ENCODE measurements at places on chromosomes 3 and 15.

DNA sequence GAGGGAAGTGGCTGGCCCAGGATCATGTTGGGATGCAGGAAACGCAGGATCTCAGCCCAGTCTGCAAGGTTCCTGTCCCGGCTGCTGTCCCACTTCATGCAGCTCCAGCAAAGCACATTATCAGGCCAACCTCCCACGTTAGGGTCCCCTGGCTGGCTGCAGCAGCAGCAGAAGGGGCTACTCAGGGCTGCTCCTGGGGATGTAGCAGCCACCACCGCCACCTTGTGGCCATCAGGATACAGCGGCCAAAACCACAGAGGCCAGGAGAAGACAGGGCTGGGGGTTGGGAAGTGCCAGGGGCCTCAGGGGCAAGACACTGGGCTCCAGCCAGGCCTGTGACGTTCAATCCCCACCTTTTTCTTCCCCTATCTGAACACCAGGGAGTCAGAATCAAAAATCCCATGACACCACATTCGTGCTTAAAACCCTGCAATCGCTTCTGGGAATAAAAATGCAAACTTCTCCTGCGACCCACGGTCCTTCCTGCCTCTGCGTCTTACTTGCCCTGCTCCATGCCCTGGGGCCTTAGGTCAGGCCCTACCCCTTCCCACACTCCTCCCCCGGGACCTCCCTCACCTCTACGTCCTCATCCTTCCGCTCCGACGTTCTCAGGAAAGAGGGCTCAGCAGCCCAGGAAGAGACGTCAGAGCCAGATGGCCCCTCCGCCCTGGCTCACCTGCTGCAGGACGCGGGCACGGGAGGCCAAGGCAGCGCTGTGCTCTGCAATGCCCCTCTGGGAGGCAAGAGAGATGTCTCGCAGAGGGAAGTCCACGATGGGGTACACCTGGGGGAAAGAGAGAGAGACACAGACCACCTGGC lies 21.5 kb downstream of the SSUH2 start:
- DNase-seq: peak; percentile 86

DNA sequence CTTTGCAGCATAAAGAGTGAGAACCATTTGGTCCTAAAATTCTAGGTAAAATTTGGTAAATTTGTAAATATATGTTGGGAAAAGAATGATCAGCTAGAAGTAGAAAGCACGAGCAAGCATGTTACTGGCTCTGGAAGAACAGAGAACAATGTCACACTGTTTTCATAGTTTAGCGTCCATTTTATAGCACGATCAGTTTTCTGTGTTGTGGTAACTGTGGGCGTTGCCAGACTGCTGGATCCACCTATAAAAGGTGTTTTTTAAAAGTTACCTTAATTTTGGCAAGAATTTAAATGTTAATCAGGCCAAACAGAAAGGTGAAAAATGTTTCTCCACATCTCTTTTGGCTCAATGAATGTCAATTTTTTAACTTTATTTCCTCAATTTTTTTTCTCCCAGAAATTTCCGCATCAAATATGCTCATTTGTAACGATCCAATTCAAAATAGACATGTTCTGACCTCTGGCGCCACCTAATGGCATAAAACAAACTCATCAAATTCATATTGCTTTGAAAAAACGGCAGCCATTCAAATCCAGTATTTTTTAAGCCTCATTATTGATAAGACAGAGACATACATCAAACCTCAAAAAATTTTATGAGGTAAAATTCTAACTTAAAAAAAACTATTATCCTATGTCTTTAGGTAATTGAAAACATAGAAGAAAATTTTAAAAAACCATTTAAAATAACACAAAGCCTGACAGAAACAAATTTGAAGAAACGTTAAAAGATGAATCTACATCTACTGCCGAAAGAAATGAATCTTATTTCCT lies 5.5 kb upstream of the GP5 start:
- peak; percentile 76 for DNase-seq

GRCh38 chr3:33438881-33439545 lies 1.2 kb downstream of the UBP1 start:
- peak; percentile 56 for DNase-seq

DNA sequence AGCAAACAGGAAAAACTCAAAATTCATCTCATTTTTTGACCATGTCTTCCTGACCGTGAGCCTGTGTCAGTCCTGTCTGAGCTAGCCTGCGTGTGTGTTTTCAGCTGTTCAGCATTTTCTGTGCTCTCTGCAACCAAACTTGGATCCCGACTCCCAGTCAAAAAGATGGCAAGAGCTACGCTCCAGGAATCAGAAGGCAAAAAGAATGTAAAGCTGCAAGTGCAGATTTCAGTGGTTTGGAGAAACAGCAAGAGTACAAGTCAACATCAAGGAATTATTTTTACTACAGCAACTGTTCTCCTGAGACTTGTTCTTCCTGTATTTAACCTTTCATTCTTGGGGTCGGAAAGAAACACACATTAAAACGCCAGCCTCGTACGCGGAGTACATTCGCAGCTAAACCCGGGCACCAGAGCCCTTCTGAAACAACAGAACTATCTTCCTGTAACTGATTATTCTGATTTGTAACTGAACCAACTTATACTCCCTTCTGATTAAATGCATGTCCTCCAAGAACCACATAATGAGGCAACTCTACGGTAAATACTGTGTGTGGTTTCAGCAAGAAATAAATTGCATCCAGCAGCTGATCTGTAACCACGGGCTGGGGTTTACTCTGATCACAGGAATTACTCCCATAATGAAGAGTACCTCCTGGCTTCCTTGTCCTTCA lies 107.4 kb downstream of the LRIG1 start:
- DNase-seq: peak; percentile 41

DNA sequence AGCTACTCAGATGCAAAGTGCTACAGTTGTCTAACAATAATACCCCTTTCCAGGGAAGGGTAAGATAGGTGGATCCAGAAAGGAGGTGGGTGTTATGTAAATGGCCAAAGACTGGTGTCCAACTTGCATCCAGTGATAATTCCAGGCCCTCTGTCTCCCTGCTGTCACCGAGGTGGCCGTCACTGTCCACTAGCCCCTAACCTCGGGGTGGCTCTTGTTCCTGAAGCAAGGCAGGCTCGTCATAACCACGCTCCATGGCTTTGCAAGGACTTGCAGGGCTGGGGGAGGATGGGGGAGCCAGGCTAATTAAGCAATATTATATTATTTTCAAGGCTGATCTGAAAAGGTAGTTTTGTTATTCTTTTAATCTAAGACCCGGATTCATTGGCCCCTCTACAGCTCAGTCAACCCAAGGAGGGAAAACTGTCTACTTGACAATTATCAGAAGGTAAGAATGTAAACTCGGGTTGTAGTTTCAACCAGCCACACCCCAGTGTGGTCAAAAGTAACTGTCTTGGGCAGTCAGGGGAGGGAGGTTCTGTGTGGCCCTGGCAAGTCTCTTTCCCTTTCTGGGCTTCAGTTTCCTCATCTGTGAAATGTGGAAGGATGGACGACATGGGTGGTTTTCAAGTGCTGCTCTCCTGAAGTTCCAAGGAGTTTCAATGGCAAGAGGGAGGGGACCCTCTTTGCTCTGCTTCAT lies 220.1 kb upstream of the BHLHE40 start:
- DNase-seq: no peak

DNA sequence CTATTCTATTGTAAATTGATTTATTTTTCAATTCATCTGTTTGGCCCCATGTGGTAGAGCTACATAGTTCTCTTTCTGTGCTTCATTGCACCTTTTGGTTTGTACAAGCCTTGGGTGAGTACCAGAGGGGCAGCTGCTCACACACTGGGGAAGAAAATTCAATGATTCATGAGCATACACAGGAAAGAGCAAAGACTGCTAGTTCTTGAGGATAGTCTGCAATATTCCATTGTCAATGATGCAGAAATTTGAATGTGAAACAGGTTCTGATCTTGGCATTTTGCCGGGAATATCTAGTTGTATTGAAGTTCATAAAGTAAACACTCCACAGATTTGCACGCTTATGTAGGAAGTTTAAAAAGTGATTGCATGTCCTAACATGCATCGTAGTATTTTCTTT lies 304.6 kb downstream of the NAALADL2 start:
- DNase-seq: no peak
